Stimulated activated CD4-positive, alpha-beta T cell treated with anti-CD3 and anti-CD28 coated beads, Interleukin-12 subunit alpha, Interleukin-12 subunit beta, amount 100 ng/mL, for 24 hours (primary cell): ENCODE measurements at places on chromosomes 12 and 14.

GRCh38 chr14:104224506-104225277 lies 86.3 kb downstream of the KIF26A start:
- DNase-seq = no peak

- no peak for DNase-seq
Measured at GRCh38 chr12:106673141-106673540, 90.3 kb downstream of the RFX4 start.

DNA sequence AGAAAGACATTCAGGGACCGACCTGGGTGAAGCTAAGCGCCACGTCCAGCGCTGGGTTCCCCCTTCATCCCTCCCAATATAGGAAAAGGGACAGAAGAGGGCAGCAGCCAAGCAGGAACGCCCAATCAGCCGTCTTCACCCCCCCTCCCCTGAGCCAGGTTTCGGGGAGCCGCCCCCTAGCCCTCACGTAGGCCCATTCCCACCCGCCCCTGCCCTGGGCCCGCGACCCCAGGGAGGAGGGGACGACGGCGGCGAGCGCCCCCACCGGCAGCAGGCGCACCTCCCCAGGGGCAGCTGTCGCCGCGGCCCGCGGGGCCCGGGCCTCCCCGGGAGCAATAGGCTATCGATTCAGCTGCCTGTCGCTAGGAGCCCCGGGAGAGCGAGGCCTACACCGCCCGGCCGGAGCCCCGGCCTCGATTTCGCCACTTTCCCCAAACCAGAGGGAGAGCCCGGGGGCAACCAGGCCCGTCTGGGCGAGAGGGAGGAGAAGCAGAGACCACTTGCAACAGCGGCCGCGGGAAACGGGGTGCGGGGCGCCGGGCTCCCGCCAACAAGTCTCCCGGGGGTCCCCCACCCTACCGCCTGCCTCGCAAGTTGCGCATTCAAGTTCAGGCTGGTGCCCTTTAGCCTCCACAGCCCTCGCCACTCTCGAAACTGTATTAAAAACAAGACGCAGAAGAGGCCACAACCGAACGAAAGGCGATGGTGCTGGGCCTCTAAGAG lies 1.3 kb downstream of the DCAF5 start:
- peak; percentile 55 for DNase-seq

DNA sequence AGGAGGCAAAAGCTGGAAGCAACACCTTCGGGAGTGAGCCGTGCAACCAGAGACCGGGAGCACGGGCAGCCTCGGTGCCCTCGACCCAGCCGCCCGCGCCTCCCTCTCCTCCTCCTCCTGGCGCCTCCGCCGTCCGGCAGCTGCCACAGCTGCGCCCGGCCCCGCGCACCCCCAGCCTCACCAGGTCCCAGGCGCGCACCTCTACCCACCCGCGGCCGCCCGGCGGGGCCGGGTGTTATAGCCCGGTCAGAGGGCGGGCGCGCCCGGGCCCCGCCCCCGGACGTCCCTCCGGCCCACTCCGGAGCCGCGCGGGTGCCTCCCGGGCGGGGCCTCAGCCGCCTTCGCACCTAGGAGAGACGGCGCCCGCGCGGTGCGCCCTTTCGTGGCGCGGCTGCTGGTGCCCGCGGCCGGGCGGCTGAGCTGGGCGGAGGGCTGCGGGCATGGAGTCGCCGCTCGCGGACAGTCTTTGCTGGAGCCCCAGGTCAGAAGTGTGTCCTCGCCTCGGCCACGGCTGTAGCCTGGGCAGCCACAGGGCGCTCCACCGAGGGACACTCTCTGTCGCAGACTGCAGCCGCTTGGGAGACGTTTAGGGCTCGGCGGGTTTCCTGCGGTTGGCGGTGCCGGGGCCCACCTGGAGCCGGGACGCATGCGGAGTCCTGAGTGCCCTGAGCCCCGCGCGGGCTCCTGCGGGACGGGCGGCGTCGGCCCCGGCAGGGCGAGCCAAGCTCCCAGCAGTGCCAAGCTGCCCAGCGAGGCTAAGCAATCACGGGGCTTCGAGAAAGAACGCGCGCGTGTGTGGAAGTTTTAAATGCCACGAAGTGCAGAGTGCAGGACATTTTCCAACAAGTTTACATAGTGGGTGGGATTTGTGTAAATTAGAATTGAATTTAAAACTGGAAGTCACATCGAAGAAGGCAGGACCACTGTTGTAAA lies at the start of gene CPM:
Gene CPM (minus strand): TSS at position 211 of the 933 bp plus-strand sequence. CDS start 334 bp downstream, outside the sequence.
- DNase-seq = peak; percentile 56

DNA sequence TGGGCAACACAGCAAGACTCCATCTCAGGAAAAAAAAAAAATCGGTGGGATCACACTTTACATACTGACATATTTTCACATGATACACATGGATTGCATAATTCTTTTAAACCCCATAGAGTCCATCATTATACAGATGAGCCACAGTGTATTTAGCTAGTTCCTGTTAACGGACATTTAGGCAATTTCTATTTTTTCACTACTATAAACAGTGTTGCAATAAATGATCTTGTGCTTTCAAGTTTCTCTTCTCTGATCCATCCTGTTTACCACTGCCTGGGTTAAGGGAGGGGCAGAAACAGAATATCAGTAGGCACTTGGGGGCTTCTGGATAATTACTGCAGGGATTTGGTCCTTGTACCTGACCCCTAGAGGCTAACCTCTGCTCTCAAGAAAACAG lies 43.4 kb upstream of the SPTLC2 start:
- DNase-seq = no peak

DNA sequence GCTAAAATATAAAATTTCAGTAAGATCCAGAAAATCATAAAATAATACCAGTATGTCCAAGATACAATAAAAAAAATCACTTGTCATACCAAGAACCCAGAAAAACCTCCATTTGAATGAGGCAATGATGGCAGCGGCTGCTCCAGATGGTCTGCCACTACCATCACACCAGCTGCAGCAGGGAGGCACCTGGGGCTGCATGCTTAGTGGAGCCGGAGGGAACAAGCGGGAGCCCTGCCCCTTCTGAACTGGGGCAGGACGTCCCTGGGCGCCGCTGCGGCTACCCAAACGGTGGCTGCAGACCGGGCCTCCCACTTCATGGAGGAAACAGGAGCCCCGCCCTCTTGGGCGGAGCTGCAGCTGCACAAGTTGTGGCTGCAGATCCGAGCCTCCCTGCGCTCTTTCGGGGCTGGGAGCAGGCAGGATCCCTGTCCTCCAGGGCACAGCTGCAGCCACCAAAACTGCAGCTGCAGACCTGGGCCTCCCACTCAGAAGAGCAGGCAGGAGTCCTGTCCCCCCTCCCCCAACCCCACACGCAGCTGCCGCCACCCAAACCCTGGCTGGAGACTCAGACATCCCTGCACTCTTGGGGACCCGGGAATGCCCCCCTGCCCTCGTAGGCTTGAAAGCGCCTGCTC lies 36.1 kb upstream of the OR5AU1 start:
- DNase-seq = peak; percentile 62

- no peak for DNase-seq
Measured at GRCh38 chr12:25065035-25065434, 116.1 kb upstream of the BCAT1 start.

GRCh38 chr12:54650889-54651288 lies 2.7 kb upstream of the DCD start:
- DNase-seq = no peak

DNA sequence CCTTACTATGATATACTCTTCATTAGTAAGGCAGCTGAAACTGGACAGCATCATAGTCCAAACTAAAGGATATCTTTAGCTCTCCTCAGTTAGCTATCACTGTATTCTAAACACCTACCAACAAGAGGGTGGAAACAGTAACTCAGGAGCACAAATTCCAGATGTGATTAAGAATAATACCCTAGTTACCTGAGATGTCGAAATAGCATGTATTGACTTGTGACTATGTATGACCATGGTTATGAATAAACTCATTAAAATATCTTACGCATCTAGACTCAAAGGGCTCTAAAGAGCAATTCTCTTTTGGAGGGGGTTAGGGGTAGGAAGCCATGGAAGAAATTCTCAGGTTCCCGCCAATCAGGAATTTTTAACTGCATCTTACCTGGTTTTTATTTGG lies 90.8 kb downstream of the C2CD5 start:
- no peak for DNase-seq

DNA sequence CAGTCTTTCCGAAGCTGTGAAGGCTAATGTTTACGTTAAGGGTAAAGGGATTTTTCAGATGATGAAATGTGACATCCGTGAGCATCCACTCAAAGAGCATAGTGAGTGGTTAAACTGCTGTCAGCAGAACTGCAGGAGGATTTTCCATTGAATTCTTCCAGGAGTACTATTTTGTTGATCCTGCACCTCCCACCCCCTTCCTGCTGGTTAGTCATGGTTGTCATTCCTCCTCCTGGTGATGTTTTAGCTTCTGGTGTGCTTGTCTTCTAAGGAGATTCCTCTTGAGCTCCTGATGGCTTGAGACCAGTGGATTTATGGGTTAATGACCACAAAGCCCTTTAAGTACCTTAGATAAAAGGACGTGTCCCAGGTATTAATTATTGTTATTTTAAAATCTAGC lies 2.4 kb upstream of the GPRC5D start:
- DNase-seq = no peak

DNA sequence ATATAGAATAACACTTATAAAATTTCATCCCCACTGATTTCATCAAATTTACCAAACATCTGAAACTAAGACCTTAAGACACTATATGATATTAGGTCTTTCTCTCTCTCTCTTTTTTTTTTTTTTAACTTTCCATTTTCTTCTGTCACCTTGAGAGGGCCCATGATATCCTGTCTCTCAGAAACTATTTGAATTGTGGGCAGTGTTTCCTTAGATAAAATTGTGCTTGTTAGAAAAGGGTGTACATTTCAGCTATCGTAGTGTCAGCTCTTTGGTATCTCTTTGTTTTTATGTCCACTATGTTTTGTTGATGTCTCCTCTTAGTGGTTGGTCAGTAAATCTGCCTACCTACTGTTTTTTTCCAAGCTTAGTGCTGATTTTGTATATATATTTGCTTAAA lies 23.8 kb downstream of the DNM1L start:
- DNase-seq = no peak

GRCh38 chr14:21219561-21220111 lies 49.6 kb downstream of the HNRNPC start:
- DNase-seq = no peak

- DNase-seq = no peak
Measured at GRCh38 chr14:63542231-63542999, 762 bp downstream of the PPP2R5E start.

GRCh38 chr14:24123424-24124417 lies 6.7 kb upstream of the FITM1 start:
- no peak for DNase-seq

- no peak for DNase-seq
Measured at GRCh38 chr12:68065687-68066086, 76.4 kb downstream of the IFNG-AS1 start.

DNA sequence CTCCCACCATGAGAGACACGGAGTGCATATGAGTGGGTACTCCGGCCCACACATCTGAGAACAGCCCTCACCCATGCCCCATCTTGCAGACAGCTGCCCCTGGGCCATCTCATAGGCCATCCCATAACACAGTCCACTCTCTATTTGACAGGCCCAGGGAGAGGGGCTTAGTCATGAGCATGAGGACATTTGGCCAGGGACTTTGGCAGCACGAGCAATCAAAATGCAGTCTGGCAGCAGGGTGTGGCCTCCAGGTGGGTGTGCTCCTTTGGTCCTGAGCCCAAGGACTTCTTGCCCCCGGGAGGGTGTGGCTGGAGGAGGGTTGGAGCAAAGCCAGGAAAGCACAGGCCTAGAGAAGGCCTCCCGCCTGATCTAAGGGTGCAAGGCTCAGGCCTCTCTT lies 25.6 kb downstream of the EMP1 start:
- no peak for DNase-seq

GRCh38 chr12:115588131-115588530 lies 689.4 kb downstream of the MED13L start:
- DNase-seq = no peak

GRCh38 chr12:46377678-46378077 lies 5.1 kb upstream of the SLC38A2 start:
- DNase-seq = no peak

DNA sequence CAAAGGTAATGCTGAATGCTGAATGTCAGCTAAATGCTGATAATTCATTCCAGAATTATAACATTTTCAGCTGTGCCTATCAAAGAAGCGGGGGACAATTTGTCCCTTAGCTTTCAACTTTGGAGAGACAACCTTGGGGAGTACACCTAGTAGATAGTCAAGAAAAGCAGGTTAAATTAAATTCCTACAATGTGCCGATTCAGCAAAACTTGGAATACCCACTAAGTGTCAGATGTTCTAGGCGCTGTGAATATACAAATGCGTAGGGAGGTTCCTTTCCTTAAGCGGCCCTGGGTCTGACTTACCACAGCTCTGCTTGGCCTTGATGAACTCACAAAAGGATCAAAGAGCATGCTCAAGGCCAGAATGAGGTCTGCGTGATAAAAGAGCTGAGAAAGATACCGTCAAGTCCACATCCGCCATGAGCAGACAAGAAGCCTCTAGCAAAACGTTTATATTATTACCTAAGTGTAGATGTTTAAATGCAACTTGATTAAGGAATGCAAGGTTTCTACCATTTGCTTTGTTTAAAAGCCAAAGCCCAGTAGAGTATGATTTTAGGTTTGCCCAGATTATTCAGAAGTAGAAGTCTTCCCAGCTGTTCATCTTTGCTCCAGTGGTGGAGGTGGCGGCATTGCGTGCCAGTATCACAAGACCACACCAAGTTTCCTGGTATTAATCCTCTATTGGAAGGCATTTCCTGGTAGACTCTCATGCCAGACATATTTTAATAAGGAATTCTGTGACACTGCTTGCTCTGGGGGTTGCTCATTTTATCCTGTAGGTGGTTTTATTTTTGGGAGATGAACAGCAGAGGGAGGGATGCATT lies 368.6 kb downstream of the DPF3 start:
- no peak for DNase-seq

- no peak for DNase-seq
Measured at GRCh38 chr12:124387528-124387911, 92.6 kb downstream of the RFLNA start.

DNA sequence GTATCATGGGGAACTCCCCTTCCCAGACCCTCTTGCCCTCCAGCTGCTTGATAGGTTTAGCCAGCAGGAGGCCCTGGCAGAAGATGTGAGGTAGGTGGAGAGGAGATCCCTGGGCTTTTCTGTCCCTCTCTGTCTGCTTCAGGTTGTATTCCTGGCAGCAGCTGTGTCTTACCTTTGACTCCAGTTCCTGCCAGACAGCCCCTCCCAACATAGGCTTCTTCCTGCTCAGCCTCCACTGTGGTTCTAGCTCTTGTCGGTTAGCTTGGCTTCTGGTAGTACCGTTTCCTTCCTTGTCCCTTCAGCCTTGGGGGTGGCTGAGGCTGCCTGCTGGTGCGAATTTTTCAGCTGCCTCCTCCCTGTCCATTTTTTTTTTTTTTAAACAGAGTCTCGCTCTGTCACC lies 215.7 kb upstream of the CRY1 start:
- no peak for DNase-seq

DNA sequence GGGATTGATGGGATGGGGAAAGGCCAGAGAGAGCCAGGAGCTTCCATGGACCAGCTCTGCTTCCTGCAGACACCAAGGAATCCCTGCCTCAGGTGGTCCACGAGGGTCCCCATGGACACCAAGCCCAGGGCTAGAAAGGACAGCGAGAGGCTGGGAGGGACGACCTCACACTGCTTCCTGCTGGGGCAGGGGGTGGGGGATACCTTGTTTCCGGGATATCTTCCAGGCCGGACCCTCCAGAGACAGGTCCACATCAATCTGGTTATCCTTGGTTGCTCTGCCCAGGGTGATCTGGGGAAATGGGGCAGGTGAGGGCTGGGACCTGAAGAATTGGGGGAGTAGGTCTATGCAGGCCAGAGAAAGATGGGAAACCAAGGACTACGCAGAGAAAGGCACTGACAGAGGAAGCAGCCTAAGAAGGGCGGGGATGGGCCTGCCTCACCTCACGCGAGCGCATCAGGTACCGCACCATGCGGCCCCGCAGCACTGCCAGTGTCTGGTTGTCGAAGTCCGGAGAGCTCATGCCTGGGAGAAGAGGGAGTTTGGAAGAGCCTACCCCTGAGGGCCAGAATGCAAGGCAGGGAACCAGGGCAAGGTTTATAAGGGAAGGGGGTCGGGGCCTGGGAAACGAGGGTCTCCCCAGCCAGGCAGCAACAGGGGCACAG lies 8.8 kb downstream of the MCRS1 start:
- no peak for DNase-seq
